H1 (cell line): ENCODE measurements at places on chromosomes 13 and 19.

- no peak for DNase-seq
These were observed 540.7 kb upstream of the SLITRK5 start for GRCh38 chr13:87130423-87130822.

DNA sequence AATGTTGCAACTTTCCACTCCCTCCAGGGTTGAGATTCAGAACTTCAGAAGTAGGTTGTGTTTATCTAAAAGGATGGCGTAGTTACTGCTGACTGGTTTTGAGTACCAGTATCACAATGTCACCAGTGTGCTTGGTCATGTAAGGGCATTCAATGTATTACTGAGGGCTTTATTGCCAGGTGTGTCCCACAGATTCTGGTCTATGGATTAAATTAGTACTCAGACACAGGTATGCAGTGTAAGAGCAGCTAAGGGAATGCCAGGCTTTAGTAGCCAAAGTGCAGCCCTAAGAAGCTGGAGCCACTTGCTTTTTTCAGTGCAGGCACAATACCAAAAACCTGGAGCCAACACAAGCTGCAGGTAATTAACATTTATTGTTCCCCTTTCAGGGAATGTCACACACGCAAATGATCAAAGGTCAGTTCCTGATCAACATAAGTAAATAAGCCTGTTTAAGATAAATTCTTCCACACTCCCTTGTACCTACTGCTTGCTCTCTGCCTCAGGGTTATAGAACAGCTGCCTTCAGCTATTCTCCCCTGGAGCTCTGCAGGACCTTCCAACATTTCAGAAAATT is 130.1 kb upstream of the ZNF91 start:
- no peak for DNase-seq

GRCh38 chr19:15297416-15298224 is 34.7 kb downstream of the BRD4 start:
- no peak for DNase-seq

DNA sequence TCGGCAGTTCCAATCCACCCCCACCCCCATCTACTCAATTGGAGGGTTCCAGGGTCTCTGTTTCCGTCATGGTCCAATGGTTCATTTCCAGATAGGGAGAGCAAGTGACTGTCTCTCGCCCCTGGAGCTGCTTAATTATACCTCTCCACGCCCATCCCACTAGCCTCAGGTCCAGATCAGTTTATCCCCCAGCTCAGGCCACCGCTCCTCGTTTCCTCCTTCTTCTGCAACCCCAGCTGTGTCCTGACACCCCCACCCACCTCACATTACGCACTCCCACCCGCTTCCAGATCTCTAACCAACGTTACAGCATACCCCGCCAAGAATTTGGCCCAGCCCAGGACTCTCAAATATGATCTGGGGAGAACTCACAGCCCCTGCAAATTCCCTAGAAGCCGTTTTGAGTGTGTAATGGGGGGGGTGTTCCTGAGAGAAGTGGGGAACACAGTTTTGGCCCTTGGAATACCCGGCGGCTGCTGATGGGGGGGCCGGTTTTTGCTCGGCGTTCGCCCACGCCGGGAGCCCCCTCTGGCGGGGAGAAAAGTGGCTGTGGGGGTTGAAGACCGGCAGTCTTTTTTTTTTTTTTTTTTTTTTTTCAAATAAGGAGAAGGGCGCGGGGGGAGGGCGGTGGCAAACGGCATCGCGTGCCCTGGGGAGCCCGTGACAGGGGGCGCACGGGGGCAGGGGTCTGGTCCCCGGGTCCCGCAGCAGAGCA is 1.7 kb upstream of the PDE4A start:
- DNase-seq = no peak

DNA sequence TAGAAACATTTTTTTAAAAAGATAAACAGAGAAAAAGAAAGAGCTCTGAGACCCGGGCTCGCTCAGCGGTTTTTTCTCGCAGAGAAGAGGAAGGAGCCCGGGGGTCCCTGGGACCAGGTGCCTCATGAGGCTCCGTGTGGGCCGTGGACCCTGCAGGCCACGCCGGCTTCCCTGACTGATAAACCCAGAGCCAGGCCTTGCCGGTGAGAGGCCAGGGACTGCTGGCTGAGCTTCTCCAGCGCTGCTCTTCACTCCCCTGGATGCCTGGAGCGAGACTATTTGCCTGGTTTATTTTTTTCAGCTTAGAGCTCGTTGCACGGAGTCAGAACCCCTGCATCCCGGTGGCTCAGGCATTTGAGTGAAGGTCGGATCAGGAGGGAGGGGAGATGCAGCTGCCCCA is 53.4 kb upstream of the F7 start:
- DNase-seq = no peak

DNA sequence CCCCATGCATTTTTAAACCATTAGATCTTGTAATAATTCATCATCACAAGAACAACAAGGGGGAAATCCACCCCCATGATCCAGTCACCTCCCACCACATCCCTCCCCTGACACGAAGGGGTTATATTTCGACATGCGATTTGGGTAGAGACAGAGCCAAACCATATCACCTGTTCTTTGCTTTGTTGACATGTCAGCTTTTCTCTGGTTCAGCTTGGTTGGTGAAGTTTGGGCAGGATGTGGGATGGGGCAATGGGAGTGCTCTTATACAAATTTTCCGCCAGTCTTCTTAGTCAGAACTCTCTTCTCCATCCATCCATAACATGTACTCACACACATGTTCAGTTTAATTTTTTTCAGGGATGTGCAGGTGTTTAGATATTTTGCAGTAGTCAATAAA is 12.9 kb downstream of the TPP2 start:
- no peak for DNase-seq

- no peak for DNase-seq
These were observed 3.8 kb downstream of the LGI4 start for GRCh38 chr19:35130761-35131720.
